ENCODE measurements at places on chromosomes 11 and 22. TPM values are rescaled to one million over a fixed set of nuclear protein-coding genes. Genes with fewer than 3 reads are reported as not detected.

Gene OR51V1
- total RNA-seq: not detected

Gene ANO1
- 1.4 TPM for total RNA-seq

Gene CBY1
- 16.4 TPM for total RNA-seq

Gene CDKN1C
- 2.6 TPM for total RNA-seq

Gene IGF2
- 2.1 TPM for total RNA-seq

Gene PACSIN2
- total RNA-seq: 103 TPM

Gene GVQW3
- 1.5 TPM for total RNA-seq

Gene MOGAT2
- not detected for total RNA-seq

Gene NRGN
- total RNA-seq: 12.6 TPM

Gene RBMXL2
- not detected for total RNA-seq

Gene PANX3
- not detected for total RNA-seq

Gene PLA2G3
- total RNA-seq: not detected

Gene ABTB2
- total RNA-seq: 41.2 TPM

Gene MYOD1
- not detected for total RNA-seq

Gene UBASH3B
- total RNA-seq: 49.4 TPM

Gene CEND1
- 2.4 TPM for total RNA-seq

Gene CCDC116
- not detected for total RNA-seq

Gene C11orf65
- total RNA-seq: 0.36 TPM

Gene CD3G
- total RNA-seq: not detected

Measured in A549 treated with ZK216348 at 1 μM for 4 hours (cell line).